Brain pericyte (primary cell): ENCODE measurements at places on chromosomes 3 and 15.

- no peak for DNase-seq
These were observed 40.8 kb downstream of the CSNK1G1 start for GRCh38 chr15:64315216-64315615.

- no peak for DNase-seq
These were observed 21.3 kb upstream of the SEC62 start for GRCh38 chr3:169945313-169945712.

DNA sequence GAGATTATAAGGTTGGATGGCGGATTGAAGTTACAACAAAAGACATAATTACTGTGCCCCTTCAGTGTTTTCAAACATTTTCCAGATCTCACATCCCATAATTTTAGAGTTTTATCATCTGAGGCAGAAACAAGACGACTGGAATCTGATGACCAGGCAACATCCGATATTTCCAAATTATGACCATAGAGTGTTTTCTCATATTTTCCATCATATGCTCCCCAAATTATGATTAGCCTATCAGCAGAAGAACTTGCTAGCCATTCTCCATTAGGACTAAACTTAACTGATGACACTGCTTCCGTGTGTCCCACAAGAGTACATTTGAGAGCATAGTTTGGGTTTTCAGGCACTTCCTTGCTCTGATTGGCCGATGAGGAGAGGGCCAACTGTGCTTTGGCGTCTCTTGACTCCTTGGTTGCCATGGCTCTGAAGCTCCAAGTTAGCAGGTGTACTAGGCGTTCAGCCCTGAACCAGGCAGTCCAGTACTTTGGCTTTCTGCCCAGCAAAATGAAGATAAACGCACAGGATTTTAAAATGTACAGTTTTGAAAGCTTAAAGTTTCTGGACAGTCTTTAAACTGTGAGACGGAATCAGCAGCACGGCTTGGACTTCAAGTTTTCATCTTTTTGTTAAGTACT lies 638 bp downstream of the WDR5B start:
- DNase-seq, result no peak

DNA sequence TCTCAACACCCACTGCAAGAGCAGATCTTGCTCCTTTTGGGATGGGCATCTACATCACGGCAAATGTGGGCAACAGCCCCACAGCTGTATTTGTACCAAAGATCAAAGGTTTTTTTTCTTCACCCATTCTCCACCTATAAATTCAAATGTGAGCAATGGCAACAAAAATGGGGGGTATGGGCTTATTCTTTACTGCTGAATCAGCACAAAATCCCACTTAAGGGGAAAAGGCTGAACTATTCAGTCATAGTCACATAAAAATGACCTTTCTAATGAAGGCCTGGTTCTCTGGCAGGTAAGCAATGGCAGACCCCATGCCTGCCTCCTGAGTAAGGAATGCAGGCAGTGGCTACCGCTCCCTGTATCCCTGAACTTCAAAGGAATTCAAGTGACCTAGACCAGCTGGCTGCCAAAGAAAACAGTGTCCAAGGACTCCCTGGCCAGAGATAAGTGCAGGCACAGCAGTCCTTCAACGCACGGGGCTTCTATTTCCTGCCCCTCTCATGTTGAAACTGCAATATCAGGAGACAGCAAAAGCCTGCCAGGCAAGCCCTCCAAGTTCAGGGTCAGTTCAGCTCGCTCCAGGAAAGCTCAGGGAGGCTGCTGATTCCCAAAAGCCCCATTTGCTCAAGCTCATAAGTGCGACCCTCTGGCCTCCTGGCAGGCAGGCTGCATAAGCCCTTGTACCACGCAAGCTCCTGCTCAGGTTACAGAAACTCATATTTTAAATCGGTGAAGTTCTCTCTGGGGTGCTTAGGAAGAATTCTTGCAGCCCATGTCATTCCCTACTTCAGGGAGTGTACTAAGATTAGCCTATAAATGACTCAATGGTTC lies 134.1 kb downstream of the PDZRN3 start:
- DNase-seq, result peak; percentile 89

GRCh38 chr3:127762077-127762786 lies 60.1 kb downstream of the MGLL start:
- no peak for DNase-seq

DNA sequence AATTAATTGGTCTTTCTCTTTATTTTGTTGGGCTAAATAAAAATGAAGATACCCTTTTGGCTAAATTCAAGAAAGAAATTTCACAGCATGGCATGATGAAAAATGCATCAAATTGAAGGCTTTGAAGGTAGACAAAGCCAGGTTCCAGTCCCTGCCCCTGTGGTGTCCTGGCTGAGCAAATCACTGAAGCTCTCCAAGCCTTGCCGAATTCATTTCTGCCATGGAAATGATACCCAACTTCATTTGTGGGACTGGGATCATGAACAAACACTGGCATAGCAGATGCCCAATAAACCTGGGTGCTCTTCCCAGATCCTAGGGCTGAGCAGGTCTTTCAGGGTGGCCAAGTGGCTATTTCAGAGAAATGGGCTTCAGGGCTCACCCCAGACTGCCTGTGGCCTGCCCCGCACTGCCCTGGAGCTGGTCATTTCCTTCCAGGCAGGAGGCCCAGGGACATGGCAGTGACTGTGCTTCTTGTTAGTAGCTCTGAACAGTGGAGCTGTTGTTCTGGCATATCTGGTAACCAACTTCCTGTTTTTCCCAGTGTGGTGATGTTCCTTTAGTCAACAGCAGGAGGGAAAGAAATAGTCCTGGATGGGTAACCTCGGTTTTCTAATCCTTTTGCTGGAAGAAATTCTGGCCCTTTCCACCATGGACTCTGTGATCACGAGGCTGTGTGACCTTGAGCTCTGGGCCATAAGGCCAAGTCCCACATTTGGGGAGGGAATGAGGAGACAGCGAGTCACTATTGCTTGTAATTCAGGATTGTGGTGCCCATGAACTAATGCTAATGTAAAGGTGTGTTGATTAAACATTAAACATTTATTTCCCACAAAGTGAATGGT lies 47.6 kb downstream of the CTDSPL start:
- no peak for DNase-seq

GRCh38 chr3:17059989-17060550 lies 175.3 kb downstream of the PLCL2 start:
- no peak for DNase-seq

GRCh38 chr3:186622651-186623310 lies 9.9 kb downstream of the AHSG start:
- no peak for DNase-seq

DNA sequence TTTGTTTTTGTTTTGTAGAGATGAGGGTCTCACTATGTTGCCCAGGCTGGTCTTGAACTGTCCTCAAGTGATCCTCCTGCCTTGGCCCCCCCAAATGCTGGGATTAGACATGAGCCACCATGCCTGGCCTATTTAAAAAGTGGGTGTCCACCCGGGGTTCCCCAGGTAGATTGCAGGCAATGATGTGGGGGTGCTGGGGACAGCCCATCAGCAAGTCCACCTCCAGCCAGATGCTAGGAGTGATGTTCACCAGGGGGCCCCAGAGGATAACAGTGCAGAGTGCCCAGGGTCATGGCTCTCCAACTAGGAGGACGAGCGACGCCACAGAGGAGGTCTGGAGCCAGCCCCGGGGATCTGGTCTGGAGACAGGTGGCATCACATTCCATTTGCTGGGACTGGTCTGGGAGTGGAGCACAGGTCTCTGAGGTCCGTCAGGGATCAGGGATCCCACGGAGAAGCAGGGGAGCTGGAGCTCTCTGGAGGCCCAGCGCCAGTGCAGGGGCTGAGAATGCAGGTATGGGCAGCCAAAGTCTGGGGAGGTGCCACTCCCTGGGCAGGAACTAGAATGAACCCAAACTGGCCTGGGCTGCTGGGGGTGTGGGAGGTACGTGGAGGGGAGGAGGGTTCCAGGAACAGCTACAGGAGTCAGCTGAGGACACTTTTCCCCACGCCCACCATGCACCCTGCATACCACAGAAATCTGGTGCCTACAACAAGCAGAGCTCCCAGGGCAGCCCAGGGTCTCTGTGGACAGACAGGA lies 51.2 kb upstream of the PCSK6 start:
- DNase-seq, result no peak

GRCh38 chr3:123025642-123026521 lies 1.7 kb downstream of the SEMA5B start:
- DNase-seq, result no peak

GRCh38 chr15:90564051-90564450 lies 34.3 kb downstream of the CRTC3 start:
- no peak for DNase-seq

DNA sequence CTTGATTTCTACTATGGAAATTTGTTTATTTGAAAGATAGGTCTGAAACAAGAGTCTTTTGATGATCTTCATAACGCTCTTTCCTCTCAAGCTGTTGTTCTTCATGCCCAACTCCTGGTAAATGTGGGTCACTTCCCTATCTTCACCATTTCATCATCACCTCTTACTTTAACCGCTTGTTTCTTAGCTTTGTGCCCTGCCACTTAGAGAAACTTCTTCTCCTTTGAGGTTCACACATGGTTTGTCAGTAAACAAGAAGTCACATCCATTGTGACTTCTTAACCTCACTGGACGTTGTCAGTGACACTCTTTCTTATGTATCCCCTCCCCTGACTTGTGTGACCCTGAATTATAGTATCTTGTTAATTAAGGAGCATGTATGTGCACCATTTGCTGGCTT lies 16.9 kb upstream of the P2RY13 start:
- no peak for DNase-seq

DNA sequence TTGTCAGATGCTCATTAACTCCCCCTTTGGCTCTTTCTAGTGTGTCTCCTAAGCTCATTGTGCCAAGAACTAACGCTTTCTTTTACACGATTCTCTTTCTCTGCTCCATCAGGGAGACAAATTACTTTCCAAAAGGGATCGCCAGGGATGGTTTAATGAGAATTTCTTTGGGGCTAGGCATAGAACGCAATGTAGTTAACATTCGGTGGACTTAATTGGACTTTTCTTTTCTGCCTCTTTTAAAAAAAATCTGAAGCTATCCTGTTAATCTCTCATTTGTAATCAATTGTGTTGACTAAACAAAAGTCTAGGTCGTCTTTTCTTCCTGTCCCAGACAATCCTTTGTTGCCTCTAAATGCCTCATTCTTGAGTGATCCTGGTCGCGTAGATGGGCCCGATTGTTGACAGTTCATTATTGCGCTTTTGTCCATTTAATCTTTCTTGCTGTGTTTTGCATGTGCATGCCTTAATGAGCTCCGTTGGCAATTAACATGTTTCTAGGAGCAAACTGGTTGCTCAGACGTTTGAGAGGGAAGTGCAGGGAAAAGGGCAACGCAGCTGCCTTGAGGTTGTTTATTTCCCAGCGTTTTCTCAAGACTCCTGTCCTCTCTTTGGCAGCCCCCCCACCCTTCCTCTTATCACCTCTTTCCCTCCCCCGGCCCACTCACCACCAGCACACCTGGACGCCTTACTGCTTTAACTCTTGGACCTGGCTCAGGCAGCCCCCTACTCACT lies 7.8 kb downstream of the FEZF2 start:
- no peak for DNase-seq

DNA sequence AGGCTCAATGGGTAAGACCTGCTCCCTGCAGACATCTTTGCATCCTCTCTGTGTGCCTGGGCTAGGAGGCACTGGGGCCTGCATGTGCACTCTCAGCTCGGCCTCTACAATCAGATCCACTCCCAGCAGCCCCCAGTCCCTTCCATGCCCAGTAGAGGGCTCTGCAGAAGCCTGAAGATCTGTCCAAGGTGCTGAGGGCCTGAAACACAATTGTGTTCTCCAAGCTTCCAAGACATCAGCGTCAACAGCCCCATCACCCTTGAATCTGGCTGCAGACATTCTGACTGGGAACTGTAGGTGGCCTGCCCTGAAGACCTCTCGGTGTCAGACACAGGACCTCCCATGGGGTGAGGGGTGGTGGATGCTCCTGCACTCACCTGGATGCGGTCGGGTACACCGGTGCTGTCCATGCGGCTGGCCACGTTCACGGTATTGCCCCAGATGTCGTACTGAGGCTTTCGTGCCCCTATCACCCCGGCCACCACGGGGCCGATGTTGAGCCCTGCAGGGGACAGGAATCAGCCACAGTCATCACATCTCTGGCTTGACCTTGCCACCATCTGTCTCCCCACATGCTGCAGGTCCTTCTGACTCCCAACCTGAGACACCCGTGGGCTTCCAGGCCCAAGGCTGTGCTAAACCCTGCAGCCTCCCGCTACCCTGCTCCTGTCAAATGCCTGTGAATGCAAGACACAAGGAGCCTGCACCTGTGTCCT lies 84.7 kb downstream of the SEC22A start:
- DNase-seq, result peak; percentile 22
